ENCODE measurements at places on chromosomes 5 and 9.

DNA sequence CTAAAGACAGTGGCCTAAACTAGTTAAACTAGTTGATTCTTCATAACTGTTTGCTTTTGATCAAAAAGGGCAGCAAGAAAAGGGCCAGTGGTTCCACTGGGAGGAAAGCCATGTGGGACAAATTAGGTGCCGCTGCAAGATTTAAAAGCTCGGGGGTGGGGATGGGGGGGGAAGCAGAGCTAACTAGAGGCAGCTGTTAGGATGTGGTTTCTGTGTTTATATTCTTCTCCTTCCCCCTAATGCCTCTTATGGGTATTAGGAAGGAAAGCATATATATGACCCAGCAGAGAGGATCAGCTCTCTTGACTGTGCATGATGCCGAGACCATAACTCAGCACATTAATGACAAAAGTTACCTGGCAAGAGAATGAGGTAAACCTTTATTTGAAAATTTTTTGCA is 65.7 kb downstream of the EFNA5 start:
- no peak for DNase-seq

DNA sequence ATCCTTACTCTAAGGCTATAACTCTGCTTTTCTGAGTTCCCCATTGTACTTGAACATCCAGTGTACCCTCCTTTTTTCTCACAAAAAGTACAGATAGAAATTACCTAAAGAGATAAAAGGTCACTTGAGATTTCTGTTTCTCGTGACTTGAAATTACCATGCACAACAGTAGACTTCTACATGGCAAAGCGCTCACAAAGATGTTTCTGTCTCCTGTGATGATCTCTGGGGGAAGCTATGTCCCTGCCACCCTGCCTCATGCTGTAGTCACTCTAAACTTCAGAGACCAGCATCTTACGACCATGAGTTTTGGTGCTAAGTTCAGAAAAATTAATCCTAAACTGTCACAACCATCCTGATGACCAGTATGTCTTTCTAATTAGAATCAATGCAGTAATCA is 36.2 kb downstream of the NFIB start:
- no peak for DNase-seq

DNA sequence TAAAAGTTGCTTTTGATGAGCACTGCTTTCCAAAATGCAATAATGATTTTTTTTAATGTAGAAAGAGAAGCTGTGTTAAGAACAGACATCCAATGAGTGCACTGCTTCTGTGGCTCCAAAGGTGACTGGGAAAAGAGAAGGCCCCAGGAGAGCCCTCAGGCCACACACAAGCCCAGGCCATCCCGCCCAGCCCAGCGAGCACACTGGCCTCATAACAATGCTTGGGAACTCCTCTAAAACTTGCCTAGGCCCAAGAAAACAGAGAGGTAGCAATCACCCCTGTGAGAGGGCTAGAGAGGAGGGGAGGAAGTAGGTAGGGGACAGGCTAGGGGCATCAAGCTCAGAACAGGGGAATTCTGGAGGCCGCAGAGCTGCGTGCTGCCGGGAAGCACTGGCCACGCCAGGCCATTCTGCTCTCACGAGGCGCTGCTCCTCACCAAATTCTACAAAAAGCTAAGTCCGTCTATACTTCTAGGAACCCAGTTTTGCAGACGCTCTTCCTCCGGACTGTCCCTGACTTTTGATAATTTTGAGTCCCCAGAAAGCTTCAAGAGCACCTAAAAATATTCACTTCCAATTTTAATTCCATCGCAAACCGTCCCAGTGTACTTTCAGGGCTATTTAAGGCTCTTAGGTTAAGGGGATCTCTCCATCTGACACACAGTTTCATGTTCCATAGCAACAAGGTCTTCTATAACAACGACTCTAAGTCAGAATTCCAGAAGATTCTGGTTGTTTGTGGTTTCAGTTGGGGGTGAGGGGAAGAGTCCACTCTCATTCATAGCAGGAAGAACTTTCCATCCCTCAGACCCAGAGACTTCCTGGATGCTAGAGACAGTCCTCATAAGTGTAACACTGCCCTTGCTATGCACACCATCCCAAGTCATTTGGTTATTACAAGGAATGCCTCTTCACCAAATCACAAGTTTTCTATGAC is 51.0 kb downstream of the HABP4 start:
- no peak for DNase-seq

- DNase-seq: no peak
These were observed 30.6 kb upstream of the RAB14 start for GRCh38 chr9:121232251-121232650.

GRCh38 chr9:12693141-12693540 is at the start of gene TYRP1:
Gene TYRP1, plus strand, starts transcription at chr9:12693385. Its CDS starts 612 bp downstream, at chr9:12693997.
- DNase-seq: no peak

GRCh38 chr5:179869641-179870402 is 11.2 kb upstream of the MRNIP start:
- no peak for DNase-seq

GRCh38 chr5:59190746-59191145 is 607.9 kb downstream of the RAB3C start:
- DNase-seq: no peak

DNA sequence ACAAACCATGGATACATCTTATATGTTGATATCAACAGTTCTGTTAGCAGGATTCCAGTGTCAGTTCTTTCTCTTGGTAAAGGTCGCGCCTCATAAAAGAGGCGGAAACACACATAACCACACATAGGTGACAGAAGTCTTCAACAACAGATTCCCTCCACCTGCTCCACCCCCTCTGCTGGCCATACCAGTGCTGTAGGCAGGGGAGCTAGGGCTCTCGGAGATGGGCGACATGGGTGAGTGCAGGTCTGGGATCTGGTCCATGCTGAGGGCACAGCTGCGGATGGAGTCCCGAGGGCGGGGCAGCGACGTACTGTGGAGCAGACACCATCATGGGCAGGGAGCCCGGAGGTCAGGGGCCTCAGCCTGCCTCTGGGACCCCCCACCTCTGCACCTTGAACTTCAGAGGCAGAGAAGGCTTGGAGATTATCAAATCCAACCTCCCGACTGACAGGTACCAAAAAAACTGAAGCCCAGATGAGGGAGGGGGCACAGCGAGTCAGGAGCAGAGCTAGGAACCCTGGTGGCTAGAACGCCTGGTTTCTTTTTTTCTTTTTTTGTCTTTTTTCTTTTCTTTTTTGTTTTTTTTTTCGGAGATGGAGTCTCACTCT is 12.0 kb upstream of the TOR2A start:
- no peak for DNase-seq

- no peak for DNase-seq
These were observed 33.0 kb downstream of the NDUFA8 start for GRCh38 chr9:122126331-122127261.

- DNase-seq: no peak
These were observed 81.1 kb downstream of the SERINC5 start for GRCh38 chr5:80174790-80175189.

GRCh38 chr5:54115735-54116403 is 194.5 kb downstream of the ARL15 start:
- DNase-seq: no peak

DNA sequence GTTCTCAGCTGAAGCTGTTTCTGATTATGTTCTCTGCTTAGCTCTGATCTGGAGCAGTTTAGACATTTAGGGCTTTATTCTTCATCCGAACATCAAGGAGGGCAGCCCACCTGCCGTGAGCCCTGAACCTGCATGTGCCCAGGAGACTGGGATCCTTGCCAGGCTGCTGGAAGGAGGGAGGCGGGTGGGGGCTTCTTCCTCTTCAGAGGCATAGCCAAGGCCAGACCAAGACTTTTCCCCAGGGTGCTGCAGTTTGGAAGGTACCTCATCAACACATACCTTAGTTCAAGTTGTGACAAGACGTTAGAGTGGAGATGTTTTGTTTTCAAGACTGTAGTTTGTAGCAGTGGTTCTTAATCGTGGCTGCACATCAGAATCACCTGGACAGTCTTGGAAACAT is 64.9 kb downstream of the RALGPS1 start:
- DNase-seq: no peak

DNA sequence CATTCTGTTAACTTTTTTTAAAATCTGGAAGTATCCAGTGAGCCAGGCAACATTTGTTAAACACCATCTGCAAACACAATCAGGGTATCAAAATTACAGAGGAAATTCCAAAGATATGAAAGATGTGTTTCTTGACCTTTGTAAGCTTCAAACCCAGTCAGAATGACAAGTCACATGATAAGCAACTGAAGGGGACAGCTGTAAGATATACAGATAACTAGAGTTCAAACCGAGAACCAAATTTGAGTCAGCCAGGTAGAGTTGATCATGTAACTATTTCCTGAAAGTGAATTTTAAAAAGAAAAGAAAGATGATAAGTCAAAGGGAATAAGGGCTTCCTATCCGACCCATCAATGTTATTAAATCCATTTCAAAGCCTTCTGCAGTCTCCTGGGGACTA is 196.2 kb downstream of the DEPDC1B start:
- DNase-seq: no peak

- no peak for DNase-seq
These were observed 1.3 kb downstream of the SDHA start for GRCh38 chr5:219460-219863.

- DNase-seq: no peak
These were observed 14.9 kb downstream of the CPLANE1 start for GRCh38 chr5:37234288-37234687.

DNA sequence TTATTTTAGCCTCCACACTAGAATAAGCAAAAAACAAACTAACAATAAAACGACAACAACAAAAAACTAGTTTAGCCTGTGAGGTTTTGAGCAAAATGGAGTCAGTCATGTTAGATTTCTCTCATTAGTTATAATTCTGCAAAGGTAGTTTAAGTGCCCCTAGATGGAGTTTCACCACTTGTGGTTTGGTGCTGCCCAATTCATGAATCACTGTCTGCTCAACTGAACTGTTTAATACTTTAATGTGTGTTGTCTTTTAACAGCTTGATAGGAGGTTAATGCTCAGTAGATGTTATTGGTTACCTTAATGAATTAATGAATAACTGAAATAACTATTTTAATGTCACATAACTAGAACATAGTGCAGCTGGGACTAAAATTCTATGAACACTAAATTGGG is 3.5 kb upstream of the PLAA start:
- no peak for DNase-seq

- DNase-seq: no peak
These were observed 24.5 kb downstream of the PRRC2B start for GRCh38 chr9:131418143-131419025.

DNA sequence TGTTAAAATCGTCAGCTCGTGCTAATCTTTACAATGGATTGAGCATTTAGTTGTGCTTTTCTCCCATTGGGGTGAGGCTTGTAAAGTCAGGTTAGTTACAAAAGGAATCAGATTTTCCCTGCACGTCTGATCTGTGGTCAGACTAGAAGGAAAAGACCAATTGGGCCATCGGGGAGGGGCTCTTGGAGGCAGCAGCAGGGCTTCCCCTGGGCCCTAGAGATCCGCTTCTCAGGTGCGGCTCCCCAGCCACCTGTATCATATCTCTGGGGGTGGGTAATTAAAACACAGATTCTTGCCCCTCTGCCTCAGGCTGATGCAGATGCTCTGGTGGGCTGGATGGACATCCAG is 200.3 kb downstream of the HSPA4 start:
- DNase-seq: no peak

DNA sequence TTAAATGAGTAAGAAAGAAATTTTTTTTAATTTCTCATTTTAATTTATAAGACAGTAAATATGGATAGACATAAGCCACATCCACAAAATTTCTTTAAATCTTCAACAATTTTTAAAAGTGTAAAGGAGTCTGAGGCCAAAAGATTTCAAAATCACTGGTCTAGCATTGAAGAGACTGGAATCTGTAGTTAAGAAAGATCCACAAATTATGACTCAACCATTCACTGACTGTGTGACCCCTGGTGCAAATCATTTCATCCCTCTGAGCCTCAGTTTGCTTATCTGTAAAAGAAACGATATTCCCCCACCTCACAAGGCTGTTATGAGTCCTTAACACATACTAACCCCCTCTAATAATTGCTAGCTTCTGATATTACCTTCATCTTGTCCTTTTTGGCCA is 98.5 kb downstream of the EBF1 start:
- DNase-seq: no peak

- no peak for DNase-seq
These were observed 262.3 kb downstream of the AUH start for GRCh38 chr9:91099436-91099835.

DNA sequence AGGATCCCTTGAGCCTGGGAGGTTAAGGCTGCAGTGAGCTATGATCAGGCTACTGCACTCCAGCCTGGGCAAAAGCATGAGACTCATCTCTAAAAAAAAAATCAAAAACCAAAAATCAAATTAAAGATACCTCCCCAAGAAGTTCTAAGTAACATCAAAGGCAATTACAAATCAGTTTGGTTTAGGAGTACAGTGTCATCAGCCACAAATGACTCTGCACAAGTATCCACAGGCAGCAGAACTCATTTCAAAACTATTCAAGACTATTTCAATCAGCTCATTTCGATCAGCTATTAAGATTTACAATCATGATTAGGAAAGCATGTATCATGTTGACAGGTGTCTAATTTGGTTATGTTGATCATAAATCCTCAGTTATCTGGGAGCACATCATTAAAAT is 19.1 kb downstream of the TRMO start:
- DNase-seq: no peak

GRCh38 chr5:91416491-91416890 is 33.4 kb upstream of the ARRDC3 start:
- no peak for DNase-seq

- no peak for DNase-seq
These were observed 45.7 kb upstream of the FAM170A start for GRCh38 chr5:119583684-119584083.

DNA sequence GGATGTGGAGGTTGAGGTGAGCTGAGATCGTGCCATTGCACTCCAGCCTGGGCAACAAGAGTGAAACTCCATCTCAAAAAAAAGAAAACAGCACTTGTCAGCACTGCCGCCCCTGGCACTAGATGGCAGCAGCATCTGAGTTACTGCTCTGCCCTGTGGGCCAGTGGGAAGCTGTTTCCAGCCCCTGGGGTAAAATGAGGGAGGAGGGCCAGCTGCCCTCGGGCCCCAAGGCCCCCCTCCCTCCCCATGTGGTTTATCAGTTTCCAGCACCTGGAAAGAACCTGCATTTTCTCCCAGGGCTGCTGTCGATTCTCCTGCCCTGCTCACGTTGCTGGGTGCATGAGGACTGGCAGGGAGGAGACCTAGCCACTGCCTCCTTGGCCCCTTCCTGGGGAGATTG is 13.2 kb upstream of the CEL start:
- no peak for DNase-seq

DNA sequence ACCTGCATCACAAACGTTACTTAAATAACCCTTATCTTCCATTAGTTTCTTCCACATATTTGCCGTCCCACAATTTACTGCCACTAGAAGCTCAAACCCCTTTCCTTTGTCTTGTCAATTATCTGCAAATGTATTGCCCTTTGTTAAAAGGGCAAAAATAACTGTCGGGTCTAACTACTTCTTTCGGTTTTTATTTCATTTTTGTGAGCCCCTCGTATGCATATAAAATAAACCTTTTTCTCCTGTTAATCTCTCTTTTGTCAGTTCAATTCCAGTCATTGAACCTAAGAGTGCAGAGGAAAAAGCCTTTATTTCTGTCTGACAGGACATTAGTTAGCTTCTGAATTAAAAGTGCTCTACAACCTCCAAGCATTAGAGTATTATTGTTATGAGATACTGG is 45.5 kb downstream of the TMEM215 start:
- no peak for DNase-seq
